Activated CD8-positive, alpha-beta memory T cell treated with anti-CD3 and anti-CD28 coated beads for 1 hour (primary cell): ENCODE measurements at places on chromosomes 2 and 18.

- no peak for DNase-seq
Measured at GRCh38 chr18:51649796-51650195, 452.3 kb upstream of the MEX3C start.

- no peak for DNase-seq
Measured at GRCh38 chr2:220969348-220969747, 602.8 kb downstream of the EPHA4 start.

GRCh38 chr2:105235388-105236059 lies 6.0 kb upstream of the GPR45 start:
- peak; percentile 39 for DNase-seq

- DNase-seq = no peak
Measured at GRCh38 chr2:237430861-237431260, 16.9 kb upstream of the COL6A3 start.

GRCh38 chr2:164711766-164712138 lies 90.5 kb upstream of the GRB14 start:
- DNase-seq = no peak

DNA sequence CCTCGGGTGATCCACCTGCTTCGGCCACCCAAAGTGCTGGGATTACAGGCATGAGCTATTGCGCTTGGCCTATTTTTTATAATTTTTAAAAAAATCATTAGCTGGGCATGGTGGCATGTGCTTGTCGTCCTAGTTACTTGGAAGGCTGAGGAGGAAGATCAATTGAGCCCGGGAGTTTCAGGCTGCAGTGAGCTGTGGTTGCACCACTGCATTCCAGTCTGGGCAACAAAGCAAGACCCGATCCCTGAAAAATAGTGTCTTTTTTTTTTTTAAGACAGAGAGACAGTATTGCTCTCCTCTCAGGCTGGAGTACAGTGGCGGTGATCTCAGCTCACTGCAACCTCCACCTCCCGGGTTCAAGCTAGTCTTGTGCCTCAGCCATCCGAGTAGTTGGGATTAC lies 4.8 kb downstream of the SSB start:
- no peak for DNase-seq

- no peak for DNase-seq
Measured at GRCh38 chr2:206160125-206160806, 571 bp downstream of the EEF1B2 start.

GRCh38 chr2:127523269-127523939 lies 2.9 kb downstream of the IWS1 start:
- no peak for DNase-seq

DNA sequence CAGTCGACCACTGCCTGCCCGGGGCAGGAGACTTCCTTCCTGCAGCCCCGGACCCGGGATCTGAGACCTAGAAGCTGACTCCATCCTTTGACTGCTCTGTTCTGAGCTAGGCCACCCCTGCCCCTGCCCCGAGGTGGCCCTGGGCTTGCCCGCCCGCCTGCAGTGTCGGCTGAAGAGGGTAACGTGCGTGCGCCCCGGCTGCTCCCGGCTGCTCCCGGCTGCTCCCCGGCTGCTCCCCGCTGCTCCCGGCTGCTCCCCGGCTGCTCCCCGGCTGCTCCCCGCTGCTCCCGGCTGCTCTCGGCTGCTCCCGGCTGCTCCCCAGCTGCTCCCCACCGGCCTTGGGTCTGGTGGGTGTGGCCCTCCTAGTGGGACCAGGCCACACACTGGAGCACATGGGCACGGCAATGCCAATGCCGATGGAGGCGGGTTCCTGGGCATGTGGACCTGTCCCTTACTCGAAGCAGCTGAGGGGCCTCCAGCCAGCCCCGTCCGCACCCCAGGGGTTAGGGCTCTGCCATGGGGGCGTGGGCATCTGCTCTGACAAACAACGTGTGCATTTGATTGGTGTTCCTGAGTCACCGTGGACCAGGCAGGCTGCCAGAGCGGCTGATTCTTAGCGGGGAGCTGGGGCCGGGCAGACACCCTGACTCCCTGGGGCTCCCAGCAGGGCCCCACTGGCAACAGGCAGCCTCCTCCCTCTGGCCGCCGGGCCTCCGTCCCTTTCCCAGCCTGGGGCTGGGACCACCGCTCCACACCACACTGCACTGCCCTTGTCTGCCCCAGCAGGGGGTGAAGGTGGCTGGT lies 2.0 kb upstream of the GAL3ST2 start:
- DNase-seq = no peak

DNA sequence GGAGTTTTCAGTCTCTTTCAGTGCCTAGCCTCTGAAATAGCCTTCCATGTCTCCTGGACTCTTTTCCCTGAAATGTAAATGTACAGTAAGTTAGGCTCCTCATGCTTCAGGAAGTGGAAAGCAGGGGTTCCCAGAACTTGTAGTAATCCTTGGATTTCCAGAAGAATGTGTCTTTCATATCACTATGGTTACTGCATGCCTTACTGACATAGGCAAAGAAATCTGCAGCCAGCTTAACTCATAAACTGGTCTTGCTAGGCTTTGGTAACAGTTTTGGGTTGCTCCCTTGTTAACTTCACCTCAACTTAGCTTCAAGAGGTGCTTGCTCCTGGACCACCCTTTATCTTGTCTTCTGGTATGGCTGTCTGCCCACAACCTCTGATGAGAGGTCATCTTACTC lies 686.8 kb upstream of the DDX18 start:
- no peak for DNase-seq

DNA sequence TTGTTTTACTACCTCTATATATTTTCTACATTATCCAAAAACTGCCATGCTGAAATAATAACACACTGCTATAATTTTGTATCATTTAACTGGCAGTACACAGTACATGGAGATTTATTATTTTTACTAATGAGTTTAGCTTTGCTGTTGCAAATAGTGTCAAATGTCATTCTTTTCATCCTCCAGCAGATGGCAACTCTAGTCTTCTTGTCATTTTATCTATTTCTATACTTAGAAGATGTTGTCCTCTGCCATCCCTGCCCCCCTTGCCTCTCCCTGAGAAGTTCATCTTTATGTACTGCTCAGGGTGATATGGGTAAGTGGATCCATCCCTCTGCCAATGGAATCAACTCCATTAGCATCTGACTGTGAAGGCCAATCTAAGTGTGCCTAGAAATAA lies 21.7 kb upstream of the LRRTM1 start:
- no peak for DNase-seq

DNA sequence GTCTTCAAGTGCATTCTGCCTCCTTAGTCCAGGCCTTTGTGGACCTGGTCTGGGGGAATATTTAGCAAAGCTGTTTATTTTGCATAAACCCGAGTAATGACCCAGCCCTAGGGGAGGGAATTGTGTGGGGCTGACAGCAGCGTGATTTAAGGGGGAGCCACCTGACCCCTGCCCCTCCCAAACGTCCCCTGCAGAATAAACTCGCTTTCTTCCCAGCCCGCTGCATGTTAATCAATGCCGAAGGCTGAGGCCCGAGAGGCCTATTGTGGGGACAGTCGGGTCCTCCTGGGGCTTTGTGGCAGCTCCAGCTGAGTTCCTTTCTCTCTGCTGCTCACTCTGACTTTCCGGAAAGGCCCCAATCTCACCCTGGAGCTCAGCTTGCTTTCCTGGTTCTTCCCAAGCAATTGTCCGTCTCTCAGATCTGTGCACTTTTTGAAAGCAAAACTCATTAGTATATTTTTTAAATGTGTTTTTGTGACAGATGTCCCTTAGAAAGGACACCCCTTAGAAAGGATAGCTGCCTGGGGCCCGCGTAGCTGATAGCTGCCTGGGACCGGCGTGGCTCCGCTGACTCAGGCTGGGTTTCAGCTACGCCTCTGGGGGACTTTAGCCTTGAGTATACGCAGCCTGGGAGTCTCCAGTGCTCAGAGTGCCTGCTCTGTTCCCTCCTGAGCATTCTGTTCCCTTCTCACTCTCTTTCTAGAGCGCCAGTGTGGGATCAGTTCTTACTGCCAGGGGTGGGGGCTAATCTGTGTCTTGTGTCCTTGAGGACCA lies 158.3 kb downstream of the GLI2 start:
- DNase-seq = no peak

DNA sequence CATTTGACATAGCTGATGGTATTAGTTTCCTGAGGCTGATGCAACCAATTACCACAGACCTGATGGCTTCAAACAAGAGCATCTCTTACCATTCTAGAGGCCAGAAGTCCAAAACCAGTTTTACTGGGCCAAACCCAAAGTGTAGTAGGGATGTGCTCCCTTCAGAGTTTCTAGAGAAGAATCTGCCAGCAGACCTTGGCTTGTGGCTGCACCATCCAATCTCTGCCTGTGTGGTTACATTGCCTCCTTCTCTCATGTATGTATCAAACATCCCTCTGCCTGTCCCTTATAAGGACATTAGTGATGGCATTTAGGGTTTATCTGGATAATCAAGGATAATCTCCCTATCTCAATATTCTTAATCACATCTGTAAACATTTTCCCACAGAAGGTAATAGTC lies 4.5 kb upstream of the SNRNP27 start:
- no peak for DNase-seq

DNA sequence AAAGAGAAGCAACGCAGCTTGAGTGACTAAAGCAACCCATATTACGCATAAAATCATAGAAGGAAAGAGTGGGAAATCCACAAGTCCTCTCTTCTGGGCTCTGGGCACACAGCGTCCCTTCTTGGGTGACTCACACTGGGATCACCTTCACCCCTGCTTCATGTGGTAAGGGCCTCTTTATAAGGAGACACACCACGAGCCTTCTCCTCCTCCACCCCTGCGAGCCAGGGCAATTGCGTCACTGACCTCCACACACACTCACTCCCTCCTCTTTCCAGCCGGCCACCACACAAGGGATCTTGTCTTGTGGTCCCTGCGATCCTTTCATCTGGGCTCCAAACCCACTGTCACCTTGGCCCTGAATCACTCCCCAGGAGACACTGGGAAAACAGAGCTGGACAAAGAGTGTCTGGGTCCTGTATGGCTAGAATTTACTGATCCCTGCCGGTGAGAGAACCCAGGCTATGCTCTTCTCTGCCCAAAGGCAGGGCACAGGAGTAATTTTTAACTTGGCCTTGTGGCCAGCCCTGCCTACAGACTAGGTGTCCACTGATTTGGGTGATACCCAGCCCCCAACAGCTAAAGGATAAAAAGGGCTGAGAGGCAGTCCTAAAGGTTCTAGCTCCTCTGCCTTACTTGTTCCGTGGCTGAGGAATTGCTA lies 35.3 kb downstream of the NHEJ1 start:
- no peak for DNase-seq

DNA sequence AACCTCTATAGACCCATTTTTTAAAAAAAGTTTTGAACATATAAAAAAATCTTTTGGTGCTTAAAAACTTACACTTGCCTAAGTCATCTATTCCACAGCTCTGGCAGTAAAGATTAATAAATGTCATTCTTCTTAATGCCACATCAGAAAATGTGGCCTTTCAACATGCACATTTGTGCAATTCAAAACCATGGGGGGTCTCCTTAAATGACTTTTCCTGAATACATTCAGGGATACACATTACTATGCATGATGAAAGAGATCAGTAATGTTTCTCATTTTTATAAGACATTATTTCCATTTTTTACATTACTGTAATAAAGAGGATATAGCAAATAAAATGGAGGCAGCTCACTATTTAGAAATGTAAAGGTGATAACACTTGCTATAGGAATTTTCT lies 142.3 kb downstream of the RBM43 start:
- no peak for DNase-seq

- no peak for DNase-seq
Measured at GRCh38 chr2:46711156-46711555, 204.4 kb downstream of the MCFD2 start.

DNA sequence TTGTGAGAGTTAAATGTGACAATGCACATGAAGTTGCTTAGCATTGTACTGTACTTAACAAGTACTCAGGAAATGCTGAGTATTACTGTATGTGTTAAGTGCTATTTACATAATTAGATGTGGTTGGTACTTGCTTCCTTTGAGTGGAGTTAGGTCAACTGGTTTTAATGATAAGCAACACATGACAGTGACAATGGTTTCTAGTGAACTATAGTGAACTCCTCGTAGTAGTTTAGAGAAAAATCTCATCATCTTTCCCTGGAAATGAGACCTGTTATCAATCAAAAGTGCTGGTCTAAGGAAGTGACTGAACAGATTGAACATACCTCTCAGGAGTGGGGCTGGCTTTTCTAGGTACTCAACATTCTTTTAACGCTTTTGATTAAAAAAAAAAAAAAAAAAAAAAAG lies 29.2 kb upstream of the ZDBF2 start:
- no peak for DNase-seq

DNA sequence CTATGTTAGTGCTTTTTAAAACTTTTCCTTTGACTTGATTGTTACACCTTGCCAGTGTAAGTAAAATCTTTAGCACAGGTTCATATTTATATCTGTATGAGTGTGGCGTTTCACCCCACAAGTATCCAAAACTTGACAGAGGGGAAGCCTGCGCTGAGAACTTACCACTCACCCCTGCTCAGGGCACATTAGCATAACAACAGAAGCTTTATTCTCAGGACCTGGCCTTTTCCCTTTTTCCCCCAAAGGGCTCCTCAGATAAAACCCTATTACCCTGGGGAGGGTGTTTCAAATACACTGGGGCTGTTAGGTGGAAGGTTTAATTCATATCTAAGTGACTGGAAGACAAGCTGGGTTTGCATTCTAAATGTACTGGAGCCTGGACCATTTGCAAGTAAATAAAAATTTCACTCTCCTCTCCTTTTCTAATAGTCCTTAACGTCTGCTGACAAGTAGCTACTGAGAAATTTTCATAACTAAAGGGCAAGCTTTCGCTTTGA lies 276.6 kb downstream of the RNF152 start:
- no peak for DNase-seq

GRCh38 chr2:60891180-60891579 lies 9.8 kb downstream of the REL start:
- no peak for DNase-seq

DNA sequence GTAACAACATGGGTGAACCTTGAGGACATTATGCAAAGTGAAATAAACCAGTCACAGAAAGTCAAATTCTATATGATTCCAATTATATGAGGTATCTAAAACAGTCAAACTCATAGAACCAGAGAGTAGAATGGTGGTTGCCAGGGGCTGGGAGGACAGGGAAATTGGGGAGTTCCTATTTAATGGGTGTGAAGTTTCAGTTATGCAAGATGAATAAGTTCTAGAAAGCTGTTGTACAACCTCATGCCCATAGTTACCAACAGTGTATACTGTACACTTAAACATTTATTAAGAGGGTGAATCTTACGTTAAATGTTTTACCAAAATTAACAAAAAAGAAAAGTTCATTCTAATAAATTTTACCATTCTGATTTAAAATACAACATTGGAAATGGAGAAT lies 92.7 kb upstream of the WDSUB1 start:
- DNase-seq = no peak

DNA sequence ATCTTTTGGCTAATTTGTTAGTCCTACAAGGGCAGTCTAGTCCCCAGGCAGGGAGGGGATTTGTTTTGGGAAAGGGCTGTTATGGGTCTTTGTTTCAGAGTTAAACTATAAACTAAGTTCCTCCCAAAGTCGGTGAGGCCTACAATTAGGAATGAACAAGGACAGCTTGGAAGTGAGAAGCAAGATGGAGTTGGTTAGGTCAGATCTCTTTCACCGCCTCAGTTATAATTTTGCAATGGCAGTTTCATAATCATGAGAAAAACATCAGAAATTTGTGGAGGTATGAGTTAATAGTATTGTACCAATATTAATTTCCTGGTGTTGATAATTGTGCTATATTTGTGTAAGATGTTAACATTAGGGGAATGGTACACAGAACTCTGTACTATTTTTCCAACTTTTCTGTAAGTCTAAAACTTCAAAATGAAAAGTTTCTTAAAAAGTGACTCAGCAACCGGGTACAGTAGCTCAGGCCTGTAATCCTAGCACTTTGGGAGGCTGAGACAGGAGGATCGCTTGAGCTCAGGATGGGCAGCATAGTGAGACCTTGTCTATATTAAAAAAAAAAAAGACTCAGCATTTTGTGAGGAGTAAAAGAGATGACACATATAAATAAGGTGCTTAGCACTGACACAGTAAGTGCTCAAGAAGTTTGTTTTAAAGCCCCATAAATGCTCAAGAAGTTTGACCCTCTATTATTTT lies 40.8 kb downstream of the TMEM17 start:
- no peak for DNase-seq
